ENCODE measurements at places on chromosomes 5 and 9. TPM values are rescaled to one million over a fixed set of nuclear protein-coding genes. Genes with fewer than 3 reads are reported as not detected.

The NACC2 gene
- 9.3 TPM for total RNA-seq

The NLN gene
- total RNA-seq = 18.4 TPM

The SYNPO gene
- 7.7 TPM for total RNA-seq

- H3K4me3 ChIP-seq = no peak overlapping the region
- DNase-seq = no peak
- H3K27ac ChIP-seq = no peak overlapping the region
- peaks cover 32% of the 10 kb centered on the region for H3K27me3 ChIP-seq
Measured at GRCh38 chr9:68708513-68708912, 3.5 kb downstream of the PIP5K1B start.

DNA sequence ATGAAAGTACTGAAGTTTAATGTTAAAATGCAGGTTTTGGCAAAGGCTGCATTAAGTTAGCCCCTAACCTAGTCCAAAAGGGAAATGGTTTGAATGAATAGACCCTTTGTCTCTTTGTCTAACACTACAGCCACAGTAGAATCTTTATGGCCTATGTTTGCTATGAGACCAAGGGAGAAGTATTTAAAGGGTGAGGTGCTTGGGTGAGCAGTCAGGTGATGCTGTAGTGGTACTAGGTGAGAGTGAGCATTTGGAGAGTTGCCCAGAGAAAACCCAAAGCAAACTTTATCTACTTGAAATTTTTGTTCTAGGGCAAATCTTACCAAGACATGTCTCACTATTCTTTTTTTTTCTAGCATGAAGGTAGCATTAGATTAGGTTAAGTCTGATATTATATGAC lies 1961.4 kb upstream of the WWC1 start:
- no peaks in the 10 kb centered on the region for H3K36me3 ChIP-seq
- H3K4me1 ChIP-seq = no peaks in the 10 kb centered on the region
- DNase-seq = no peak

The ERAP2 gene
- 2.1 TPM for total RNA-seq

DNA sequence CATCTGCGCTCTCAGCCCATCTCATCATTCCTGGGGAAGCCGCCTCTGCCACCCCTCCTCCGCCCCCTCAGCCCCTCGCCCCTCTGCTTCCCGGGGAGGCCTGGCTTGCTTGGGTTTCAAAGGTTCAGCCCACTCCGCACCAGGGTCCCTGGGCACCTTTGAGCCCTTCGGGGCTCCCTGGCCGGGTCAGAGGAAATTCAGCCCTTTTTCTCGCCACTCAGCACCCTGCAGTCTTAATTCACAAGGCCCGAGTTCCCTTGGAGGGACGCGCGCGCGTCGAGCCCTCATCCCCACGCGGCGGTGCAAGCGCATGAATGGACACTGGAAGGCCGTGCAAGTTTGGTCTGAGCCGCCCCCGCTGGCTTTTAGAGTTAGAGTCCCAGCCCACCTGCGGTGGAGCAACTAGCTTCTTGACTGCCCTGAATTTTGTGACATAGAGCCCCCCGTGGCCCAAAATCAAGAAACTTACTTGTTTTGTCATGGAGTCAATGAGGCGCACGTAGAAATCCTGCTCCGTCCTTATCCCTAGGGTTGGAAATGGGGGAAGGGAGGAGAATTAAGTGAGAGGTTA lies 4.5 kb downstream of the EBF1 start:
- DNase-seq = peak; percentile 76
- H3K36me3 ChIP-seq = peaks cover 6% of the 10 kb centered on the region
- peak overlapping the region; percentile 97 for H3K27ac ChIP-seq
- peak overlapping the region; percentile 63 for H3K4me3 ChIP-seq

- no peaks in the 10 kb centered on the region for H3K27me3 ChIP-seq
- DNase-seq = no peak
- H3K4me3 ChIP-seq = no peak overlapping the region
Measured at GRCh38 chr5:95237324-95237723, 47.6 kb downstream of the MCTP1 start.

DNA sequence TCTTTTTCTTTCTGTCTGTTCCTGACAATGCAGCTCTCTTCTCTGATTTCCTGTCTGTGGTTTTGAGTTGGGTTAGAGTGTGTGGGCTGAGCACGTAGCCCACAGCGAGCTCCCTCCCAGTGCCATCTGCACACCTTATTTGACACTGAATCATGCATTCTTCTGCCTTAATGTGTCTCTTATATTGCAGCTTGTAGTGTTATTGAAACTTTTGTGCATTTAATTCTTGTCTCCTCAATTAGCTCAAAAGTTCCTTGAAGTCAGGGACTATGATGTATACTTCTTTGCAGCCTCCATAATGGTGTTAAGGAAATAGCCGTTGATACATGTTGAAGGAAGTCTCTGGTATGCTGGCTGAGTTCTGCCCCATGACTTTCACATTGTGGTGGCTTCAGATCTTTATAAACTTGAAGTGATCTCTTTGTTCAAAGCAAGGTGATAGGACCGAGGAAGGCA lies 576.2 kb upstream of the CLINT1 start:
- DNase-seq = no peak
- no peaks in the 10 kb centered on the region for H3K27me3 ChIP-seq
- H3K4me1 ChIP-seq = peaks cover 4% of the 10 kb centered on the region
- H3K27ac ChIP-seq = no peak overlapping the region

DNA sequence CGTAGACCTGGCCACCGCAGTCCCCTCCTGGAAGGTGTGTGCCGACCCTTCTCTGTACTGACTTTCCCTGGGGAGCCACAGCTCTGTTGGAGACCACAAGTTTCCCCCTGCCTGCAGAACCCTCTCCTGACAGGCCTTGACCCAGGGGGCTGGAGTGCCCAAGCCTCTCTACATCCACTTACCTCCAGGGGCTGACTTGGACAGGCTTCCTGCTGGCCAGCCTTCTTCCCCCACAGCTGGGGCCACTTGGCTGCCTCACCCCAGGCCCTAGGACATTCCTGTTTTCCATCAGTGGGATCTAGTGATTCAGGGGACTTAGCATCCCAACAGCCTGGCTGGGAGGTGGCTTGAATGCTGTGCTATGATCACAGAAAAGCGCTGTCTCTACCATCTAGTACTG lies 23.6 kb downstream of the COL15A1 start:
- no peak overlapping the region for H3K4me3 ChIP-seq
- H3K27me3 ChIP-seq = no peaks in the 10 kb centered on the region
- H3K4me1 ChIP-seq = peaks cover 74% of the 10 kb centered on the region
- no peak overlapping the region for H3K27ac ChIP-seq
- DNase-seq = no peak

The CPLANE1 gene
- 23.8 TPM for total RNA-seq

DNA sequence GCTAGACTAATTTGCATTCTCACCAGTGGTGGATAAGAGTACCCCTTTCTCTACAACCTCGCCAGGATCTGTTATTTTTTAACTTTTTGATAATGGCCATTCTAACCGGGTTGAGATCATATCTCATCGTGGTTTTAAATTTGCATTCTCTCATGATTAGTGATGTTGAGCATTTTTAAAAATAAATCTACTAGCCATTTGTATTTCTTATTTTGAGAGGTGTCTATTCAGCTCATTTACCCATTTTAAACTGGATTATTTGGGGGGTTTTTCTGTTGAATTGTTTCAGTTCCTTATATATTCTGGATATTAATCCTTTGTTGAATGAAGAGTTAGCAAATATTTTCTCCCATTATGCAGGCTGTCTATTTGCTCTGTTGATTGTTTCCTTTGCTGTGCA lies 139.6 kb downstream of the ARSB start:
- no peak overlapping the region for H3K27ac ChIP-seq
- no peak overlapping the region for H3K4me3 ChIP-seq
- DNase-seq = no peak
- no peaks in the 10 kb centered on the region for H3K4me1 ChIP-seq
- H3K27me3 ChIP-seq = no peaks in the 10 kb centered on the region

- H3K4me1 ChIP-seq = peaks cover 4% of the 10 kb centered on the region
- no peak overlapping the region for H3K4me3 ChIP-seq
- no peaks in the 10 kb centered on the region for H3K27me3 ChIP-seq
- no peak overlapping the region for H3K27ac ChIP-seq
- DNase-seq = no peak
Measured at GRCh38 chr5:65775476-65775875, 53.5 kb downstream of the NLN start.

DNA sequence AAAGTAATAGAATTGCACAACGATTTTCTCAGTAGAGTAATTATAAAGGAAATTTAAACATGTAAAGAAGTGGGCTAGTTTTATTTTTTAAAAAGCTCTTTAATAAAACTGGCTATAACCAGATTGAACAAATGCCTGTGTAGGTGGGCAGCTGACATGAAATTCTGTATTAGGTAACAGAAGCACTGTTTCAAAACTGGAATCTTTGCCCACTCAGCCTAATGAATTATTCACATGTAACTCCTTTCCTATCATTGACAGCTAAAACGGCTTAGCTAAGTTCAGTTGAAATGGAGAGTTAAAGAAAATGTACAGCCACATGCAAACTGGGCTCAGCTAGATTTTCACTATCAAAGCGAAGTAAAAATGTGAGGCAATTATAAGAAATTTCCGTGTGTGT lies 1300.1 kb upstream of the ACO1 start:
- no peak overlapping the region for H3K4me3 ChIP-seq
- DNase-seq = peak; percentile 43
- H3K4me1 ChIP-seq = no peaks in the 10 kb centered on the region
- no peak overlapping the region for H3K27ac ChIP-seq
- H3K27me3 ChIP-seq = no peaks in the 10 kb centered on the region

- peaks cover 4% of the 10 kb centered on the region for H3K4me1 ChIP-seq
- no peak overlapping the region for H3K4me3 ChIP-seq
- no peaks in the 10 kb centered on the region for H3K36me3 ChIP-seq
- H3K27me3 ChIP-seq = no peaks in the 10 kb centered on the region
Measured at GRCh38 chr5:100760688-100761087, 142.4 kb downstream of the ST8SIA4 start.

The SNAPC3 gene
- total RNA-seq = 27.6 TPM

DNA sequence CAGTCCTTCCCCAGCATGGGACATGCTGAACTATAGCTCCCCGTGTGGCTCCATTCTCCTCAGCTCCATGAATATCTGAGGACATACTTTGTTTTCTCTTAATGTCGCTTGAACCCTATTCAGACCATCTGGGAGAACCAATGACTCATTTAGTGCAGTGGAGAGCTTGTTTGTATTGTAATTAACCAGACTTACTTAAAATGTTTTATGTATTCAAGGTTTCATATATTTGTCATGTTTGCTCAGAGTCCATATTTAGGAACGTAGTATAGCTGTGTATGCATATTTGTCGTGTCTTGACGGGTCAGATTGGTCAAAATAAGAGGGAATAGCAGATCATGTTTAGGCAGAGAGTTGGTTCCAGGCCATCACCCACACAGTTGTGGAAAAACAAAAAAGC lies 150.1 kb upstream of the NTRK2 start:
- no peak overlapping the region for H3K27ac ChIP-seq
- H3K36me3 ChIP-seq = no peaks in the 10 kb centered on the region
- H3K27me3 ChIP-seq = no peaks in the 10 kb centered on the region
- H3K4me1 ChIP-seq = no peaks in the 10 kb centered on the region
- H3K4me3 ChIP-seq = no peak overlapping the region

GRCh38 chr9:97772145-97772544 lies 75.0 kb upstream of the XPA start:
- H3K27ac ChIP-seq = no peak overlapping the region
- H3K4me3 ChIP-seq = no peak overlapping the region
- peaks cover 11% of the 10 kb centered on the region for H3K27me3 ChIP-seq
- peaks cover 2% of the 10 kb centered on the region for H3K4me1 ChIP-seq

GRCh38 chr9:109349421-109349846 lies 28.6 kb upstream of the EPB41L4B start:
- no peaks in the 10 kb centered on the region for H3K4me1 ChIP-seq
- peak; percentile 92 for DNase-seq
- peaks cover 2% of the 10 kb centered on the region for H3K27me3 ChIP-seq
- H3K4me3 ChIP-seq = no peak overlapping the region
- H3K36me3 ChIP-seq = no peaks in the 10 kb centered on the region

DNA sequence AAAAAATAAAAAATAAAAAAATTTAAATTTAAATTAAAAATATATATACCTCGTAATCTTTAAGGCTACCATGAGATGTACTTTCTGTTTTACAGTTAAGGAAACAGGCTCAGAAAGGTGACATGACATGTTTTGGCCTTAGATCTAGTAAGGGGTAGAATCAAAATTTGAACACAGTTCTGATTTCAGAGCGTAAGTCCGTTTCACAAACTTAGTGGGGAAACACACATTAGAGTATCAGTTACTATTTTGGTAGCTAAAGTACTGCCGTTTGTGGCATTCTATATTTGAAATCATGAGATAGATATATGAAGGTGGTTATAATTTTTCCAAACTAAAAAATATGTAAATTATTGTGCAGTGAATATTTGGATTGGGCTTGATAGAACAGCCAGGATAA lies 186.2 kb downstream of the DENND1A start:
- H3K4me1 ChIP-seq = peaks cover 9% of the 10 kb centered on the region

DNA sequence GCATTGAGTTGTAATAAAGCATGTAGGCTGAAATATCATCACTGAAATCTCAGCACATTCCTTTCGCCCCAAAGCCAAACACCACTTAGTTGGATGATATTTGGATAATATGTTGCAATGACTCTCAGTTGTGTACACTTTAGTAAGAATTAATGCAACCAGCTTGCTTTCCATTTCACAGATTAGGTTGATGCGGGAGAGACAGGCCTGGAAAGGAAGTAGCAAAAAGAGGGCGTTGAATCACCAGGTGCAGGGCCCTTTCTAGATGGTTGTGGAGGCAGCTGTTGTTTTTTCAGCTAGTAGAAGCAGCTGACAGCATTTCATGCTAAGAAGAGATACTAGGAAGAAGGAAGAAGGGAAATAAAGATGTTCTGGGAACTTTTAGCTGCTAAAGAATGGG lies 30.9 kb downstream of the DMRT3 start:
- peaks cover 8% of the 10 kb centered on the region for H3K4me1 ChIP-seq
- H3K27me3 ChIP-seq = peaks cover 1% of the 10 kb centered on the region
- no peak overlapping the region for H3K4me3 ChIP-seq
- no peaks in the 10 kb centered on the region for H3K36me3 ChIP-seq
- peak overlapping the region; percentile 42 for H3K27ac ChIP-seq

GRCh38 chr9:106632621-106633020 lies 230.3 kb upstream of the ZNF462 start:
- H3K4me1 ChIP-seq = no peaks in the 10 kb centered on the region
- H3K27me3 ChIP-seq = no peaks in the 10 kb centered on the region
- DNase-seq = no peak
- H3K36me3 ChIP-seq = no peaks in the 10 kb centered on the region
- H3K4me3 ChIP-seq = no peak overlapping the region

DNA sequence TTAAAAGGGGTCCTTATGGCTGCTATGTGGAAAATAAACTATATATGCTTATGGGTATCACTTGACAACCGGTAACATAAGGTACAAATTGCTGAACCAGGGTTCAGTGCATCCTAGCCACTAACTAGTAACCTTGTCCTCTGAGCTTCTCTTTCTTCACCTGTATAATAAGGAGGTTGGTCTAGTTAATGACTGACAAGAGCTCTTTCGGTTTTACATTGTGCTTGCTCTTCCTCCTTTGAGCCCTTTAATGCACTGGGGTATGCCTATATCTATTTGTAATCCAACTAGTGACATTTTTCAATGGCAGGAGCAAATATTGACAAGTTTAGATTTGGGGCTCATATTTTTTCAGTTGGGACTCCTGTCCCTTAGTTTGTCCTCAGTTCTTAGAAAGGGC lies 66.1 kb downstream of the NPR3 start:
- H3K27me3 ChIP-seq = no peaks in the 10 kb centered on the region
- no peak for DNase-seq
- H3K4me1 ChIP-seq = no peaks in the 10 kb centered on the region
- H3K27ac ChIP-seq = no peak overlapping the region
- H3K36me3 ChIP-seq = no peaks in the 10 kb centered on the region

The RLN1 gene
- total RNA-seq = 0.35 TPM

- DNase-seq = no peak
- no peak overlapping the region for H3K4me3 ChIP-seq
- H3K4me1 ChIP-seq = peaks cover 8% of the 10 kb centered on the region
- no peaks in the 10 kb centered on the region for H3K27me3 ChIP-seq
- H3K27ac ChIP-seq = peak overlapping the region; percentile 37
- H3K36me3 ChIP-seq = no peaks in the 10 kb centered on the region
Measured at GRCh38 chr5:127987354-127988145, 96.0 kb upstream of the SLC12A2 start.

The HRH2 gene
- total RNA-seq = 0.35 TPM

The ACTBL2 gene
- total RNA-seq = not detected
